ENCODE measurements at places on chromosomes 3 and 15. TPM values are rescaled to one million over a fixed set of nuclear protein-coding genes. Genes with fewer than 3 reads are reported as not detected.

The DPH3 gene
- total RNA-seq, result 32.1 TPM

The CHRD gene
- total RNA-seq, result under 0.01 TPM

The PDZRN3 gene
- 17.0 TPM for total RNA-seq

The GOLGA8Q gene
- total RNA-seq, result 0.18 TPM

The CHRNB4 gene
- total RNA-seq, result not detected

Measured in IMR-90 (cell line).